ENCODE measurements at places on chromosomes 11 and 22.
A peak's percentile ranks its signal among the peaks of the same experiment; 100 is the strongest.

DNA sequence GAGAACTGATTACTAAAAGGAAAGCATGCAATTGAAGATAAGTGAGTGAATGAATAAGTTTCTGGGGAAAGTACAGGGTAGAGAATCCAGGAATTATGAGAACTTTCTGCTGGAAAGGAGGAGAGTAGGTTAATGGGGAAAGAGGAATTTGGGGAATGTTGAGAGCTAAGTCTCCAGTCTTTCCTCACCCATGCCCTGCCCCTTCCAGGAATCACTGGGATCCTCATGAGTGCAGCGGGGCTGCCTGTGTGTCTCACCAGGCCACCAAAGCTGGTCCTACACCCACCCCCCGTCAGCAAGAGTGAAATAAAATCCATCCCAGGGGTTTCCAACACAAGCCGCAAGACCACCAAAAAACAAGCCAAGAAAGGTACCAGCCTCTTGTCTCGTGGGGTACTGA lies 17.0 kb downstream of the DTX4 start:
- no peak for DNase-seq

DNA sequence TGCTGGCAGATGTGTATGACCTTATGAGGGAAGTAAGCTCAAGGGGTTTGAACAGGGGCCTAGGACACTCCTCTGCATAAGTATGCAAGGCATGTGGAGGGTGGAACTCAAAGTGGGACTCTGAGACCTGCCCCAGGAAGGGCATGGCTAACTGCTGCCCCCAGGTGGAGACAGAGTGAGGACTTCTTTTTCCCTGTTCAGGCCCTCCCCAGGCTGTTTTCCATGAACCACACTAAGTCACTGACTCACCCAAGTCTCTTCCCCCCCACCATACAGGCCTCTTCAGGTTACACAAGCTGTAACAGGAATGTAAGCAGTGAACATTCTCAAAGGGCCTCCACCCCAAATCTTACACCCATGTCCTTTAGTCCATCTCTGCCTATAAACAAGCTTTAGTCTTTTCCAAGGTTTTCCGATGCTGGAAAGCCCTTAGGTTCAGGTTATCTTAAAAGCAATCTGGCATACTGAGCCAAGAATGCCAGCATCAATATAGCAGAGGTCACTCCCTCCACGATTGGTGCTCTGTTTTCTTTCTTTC lies 13.1 kb downstream of the EEF1G start:
- DNase-seq = peak; percentile 70

- DNase-seq = no peak
Observed at GRCh38 chr11:101692980-101693379, 109.2 kb upstream of the TRPC6 start.

- no peak for DNase-seq
Observed at GRCh38 chr11:9787260-9787659, 123.4 kb downstream of the SWAP70 start.

GRCh38 chr22:42814215-42814614 lies 42.9 kb downstream of the ARFGAP3 start:
- peak; percentile 59 for DNase-seq

- no peak for DNase-seq
Observed at GRCh38 chr11:106969644-106970355, 48.5 kb downstream of the GUCY1A2 start.

DNA sequence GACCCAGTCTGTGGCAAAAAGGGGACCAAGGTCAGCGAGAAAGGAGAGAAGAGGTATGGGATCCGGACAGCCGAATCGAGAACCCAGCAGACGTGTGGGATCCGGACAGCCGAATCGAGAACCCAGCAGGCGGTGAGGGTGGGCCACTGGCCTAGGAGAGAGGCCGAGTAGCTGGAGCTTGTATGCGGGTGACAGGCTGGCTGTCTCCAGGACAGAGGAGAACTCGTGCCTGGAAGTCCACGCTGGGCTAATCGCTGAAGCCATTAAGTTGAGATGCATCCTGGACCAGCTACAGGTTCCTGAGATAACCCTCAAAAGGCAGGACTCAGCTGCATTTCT lies 6.0 kb downstream of the CERK start:
- no peak for DNase-seq

DNA sequence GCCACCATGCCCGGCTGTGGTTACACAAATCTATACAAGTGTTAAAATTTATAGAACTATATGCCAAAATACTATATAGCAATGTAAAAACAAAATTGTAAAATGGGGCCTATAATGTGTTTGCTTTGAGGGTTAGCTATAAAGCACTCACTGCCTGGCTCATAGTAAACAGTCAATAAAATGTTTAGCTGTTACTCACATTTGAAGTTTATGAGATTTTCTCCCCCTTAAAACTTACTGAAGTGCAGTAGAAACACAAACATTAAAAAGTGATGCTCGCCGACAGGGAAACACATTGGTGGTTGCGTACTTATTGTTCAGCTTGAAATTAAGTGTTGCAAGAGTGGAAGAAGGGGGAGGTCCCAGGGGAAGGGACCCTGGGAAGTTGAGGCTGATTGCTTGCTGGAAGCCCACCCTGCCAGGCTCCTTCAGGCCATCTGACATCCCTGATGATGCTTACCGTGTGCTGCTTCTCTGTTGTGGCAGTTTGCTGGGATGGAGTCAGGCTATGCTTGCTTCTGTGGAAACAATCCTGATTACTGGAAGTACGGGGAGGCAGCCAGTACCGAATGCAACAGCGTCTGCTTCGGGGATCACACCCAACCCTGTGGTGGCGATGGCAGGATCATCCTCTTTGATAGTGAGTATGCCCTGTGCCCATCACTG lies 52.1 kb downstream of the KREMEN1 start:
- DNase-seq = no peak

DNA sequence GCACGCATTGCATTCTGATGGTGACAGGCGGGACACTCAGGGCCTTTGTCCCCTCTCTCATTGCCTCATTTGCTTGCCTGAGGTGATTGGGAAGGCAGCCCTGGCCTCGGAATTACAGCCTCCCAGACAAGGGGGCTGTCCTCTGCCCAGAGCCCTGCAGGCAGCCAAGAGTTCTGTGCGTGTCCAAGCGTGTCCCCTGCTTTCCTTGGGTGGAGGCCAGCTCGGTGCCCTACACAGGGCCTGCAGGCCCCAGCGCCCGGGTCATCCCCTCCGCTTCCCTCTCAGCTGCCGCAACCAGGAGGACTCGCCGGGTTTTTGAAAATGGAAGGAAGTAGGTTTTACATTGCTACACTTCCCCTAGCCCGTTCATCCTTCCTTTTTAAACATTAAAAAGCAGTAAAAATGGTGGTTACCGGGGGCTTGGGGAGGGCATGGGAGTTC lies 1.9 kb downstream of the GRAMD4 start:
- no peak for DNase-seq

- DNase-seq = no peak
Observed at GRCh38 chr11:30171661-30172060, 59.2 kb upstream of the FSHB start.

DNA sequence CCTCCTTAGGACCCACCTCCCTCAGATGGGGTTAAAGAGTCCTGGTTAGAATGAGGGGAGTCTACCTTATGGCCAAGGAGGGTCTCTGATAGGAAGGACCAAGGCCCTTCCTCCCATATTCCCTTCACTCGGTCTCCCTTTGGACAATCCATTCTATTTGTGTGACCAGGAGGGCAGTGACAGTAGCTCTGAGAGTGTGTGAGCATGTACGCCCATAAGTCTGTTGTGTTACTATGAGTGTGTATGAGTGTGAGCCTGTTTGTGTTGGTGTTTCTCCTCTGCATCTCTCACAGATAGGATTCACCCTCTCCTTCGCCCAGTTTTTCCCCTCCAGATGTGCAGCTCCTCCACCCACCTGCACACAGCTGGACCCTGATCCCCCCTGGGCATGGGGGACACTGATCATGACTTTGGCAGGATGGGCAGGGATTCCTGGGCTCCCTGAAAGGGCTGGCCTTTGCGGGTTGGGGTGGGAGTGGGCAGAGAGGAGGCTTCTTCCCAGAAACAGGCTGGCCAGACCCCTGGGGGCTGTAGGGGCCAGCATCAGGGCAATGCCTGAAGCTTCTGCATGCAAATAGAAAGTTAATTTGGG lies 14.5 kb downstream of the PHLDB1 start:
- no peak for DNase-seq

DNA sequence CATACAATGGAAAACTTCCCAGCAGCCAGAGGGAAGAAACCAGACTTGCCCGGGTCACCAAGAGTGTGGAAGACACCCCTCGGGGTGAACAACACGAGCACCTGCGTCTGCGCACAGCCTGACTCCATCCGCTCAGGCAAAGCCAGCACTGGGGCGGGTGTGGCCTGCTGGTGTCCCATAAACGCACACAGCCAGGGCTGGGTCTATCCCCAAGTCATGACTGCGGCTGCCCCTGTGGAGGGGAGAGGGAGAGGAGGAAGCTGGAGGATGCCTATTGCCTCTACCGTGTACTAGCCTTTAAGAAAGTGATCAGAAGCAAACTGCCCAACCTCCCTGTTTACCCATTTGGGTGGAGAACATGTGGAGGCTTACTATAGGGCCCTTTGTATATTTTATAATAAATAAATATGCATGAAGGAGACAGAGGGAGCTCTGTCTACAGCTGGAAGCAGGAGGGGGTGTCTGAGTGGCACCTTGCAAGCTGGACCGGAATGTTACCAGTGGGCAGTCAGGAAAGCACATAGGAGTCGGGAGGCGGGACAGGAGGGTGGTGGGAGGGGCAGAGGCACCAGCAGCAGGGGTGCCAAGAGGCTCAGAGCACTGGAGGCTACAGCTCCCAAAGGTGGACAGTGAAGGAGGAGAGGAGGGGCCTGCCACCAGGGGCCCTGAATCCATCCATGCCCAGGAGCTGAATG lies 79.6 kb downstream of the PHF21B start:
- DNase-seq = no peak

GRCh38 chr11:280706-281485 lies 2.7 kb downstream of the NLRP6 start:
- DNase-seq = no peak

DNA sequence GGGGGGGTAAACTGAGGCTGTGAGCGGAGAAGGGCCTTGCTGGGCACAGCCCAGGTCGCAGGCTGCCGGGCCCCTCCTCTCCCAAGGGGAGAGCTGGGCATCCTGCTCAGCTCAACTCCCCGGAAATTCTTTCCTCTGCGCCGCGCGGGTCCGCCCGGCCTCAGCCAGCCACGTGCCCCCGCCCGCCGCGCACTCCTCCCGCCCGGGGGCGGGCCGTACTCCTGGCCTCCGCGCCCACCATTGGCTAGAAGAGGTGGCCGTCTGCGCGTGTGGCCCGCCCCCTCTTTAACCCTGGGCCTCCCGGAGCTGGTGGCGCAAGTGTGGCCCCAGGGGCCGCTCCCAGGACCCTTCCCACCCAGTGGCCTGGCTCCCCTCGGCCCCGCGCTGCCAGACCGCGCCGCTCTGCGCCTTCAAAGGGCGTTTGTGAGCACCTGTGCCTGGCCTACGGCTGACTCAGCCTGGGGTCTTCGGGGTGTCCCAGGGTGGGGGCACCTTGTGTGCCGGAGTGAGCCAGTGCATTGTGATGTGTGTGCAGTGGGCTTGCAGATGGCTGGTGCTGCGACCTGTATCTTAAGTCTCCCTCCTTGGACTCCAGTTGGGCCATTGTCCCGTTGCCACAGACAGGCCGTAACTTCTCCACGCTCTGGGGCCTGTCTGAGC lies 2.0 kb downstream of the MRGPRF start:
- DNase-seq = no peak

DNA sequence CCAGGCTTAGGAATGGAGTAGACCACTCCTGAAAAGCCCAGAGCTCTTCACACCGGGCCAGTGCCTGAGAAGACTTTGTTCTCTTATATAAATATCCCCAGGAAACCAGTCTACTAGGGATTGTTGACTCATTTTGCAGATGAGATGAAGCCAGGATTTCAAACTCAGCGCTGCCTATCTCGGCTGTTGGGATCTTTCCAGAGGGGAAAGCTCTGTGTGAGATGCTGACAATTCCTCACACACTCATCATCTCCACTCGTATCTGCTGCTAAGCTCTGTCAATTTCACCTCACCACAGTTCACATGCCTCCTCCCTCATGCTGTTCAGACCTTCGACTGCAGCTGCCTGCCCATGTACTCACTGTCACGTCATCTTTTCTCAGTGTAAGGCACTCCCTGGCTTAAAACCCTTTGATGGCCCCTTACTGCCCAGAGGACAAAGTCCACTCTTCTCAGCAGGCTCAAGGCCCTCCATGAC lies 12.5 kb downstream of the USH1C start:
- no peak for DNase-seq

- no peak for DNase-seq
Observed at GRCh38 chr11:59263225-59263894, 50.6 kb upstream of the MPEG1 start.

DNA sequence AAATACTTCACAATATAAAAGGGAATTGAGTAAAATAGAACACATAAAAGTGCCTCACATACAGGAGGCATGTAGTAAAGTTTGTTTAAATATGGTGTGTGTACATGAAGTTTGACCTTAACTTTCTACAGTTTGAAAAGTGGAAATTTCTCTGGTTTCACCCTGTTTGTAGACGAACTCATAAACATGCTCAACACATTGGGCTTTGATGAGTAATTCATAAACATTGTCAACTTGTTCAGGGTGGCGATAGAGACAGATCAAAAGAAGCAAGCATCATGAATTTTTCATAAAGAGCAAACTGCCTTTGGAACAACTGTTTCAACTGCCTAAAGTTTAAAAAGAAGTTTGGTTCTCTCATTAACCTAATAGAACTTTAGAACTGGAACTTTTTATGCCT lies 9.1 kb downstream of the SLN start:
- DNase-seq = no peak

DNA sequence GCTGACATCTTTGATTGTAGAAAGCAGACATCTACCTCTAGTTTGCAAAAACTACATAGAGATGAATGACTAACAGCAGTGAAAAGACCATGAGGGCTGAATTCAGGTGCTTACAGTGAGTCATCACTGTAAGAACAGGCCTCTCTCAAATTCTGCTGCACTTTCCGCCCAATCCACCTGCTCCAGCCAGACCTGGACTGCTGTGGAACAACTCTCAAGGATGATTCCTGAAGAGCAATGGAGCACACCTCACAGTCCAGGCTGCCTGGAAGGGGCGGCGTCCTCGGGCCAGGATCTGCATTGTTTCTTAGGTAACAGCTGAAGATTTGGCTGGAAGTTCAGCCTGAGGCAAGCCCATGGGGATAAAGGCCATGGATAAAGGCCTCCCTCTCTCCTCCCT lies 15.1 kb downstream of the APOL2 start:
- DNase-seq = no peak

DNA sequence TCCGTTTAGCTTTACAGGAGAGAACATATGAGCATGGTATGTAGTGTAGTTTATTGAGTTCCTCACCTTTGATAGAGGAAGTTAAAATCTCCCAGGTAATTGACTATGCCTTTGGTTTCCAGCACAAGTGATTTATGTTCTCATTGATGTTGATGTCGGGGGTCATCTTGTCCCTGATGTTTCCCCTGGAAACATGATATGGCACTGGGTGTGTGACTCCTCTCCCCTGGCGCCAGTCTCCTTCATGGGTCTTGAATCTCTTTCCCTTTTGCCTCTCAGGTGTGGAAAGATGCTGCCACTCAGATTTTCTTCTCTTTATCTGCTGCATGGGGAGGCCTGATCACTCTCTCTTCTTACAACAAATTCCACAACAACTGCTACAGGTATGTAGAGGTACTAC lies 28.3 kb downstream of the SLC6A5 start:
- no peak for DNase-seq

GRCh38 chr11:108369064-108369463 lies 98.3 kb downstream of the C11orf65 start:
- no peak for DNase-seq
